ENCODE measurements at places on chromosomes 2 and 18.

DNA sequence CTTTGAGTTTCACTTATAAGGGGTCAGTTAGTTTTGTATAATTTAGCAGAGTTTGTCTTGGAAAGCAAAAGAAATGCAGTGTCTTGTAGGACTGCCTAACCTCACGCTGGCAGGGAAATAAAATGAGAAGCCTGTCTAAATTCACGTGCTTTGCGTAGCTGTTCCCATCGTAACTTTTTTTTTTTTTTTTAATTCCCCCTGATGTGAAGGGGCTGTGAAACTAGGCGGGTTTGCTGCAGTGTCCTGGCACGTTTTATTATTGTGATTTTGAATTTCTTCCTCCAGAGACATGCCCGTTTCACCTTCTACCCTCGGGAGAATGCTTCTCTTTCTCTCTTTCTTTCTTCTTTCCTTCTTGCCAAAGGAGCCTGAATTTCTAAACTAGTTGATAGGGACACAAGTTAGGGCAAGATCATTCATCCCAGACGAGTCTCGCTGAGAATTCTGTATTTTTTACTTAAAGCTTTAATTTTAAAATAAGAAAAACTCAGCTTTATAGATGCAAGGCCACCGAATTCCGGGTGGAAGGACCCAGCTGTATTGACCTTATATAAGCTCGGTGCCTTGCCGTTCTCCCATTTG, 2.3 kb downstream of the MEIS1 start:
- no peak for DNase-seq

DNA sequence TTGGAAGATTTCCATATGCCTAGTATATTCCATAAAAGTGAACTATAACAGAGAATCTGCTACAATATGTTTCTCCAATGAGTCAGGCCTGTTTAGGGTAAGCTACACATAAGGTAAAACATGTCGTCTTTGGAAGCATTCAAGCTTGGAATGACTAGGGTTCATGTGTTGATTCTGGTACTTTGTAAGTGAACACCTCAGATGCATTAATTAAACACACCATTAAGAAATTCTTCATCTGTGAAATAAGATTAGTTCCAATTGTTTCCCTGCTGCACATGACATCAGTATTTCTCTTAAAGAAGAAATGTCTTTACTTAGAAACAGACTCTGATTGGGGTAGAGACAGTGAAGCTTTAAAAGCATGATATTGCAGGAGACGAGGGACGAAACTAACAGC, 461.1 kb upstream of the NXPH2 start:
- DNase-seq: no peak

DNA sequence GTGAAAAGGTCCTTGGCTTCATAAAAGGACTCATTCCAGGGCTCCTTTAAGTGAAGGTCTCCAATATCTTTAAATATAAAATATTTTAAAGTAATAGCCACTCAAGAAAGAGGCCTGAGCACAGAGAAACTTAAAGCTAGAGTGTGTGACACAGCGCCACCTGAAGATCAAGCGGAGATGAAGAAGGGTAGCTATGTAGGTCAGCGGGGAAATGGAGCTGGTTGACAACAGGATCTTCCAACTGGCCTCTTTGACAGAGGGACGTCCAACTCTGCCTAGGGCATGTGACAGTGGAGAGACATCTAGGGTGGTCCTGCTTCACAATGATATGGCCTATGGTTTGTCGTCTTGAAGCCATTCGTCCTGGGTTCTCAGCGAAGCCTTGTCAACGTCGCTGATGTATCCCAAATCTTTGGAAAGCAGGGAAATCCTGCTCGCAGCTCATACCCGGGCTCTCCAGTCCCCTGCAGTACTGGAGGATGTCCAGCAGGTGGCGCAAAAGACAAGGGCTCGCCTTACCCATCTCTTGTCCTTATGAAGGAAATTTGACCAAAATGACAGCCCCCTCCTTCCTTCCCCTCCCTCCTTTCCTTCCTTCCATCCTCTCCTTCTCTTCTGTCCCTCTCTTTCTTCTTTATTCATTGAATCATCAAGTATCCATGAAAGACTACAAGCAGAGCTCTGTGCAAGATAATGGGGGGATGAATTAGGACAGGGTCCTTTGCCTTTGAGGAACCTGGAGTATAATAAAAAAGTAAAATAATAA, 59.6 kb downstream of the LONRF2 start:
- peak; percentile 24 for DNase-seq

DNA sequence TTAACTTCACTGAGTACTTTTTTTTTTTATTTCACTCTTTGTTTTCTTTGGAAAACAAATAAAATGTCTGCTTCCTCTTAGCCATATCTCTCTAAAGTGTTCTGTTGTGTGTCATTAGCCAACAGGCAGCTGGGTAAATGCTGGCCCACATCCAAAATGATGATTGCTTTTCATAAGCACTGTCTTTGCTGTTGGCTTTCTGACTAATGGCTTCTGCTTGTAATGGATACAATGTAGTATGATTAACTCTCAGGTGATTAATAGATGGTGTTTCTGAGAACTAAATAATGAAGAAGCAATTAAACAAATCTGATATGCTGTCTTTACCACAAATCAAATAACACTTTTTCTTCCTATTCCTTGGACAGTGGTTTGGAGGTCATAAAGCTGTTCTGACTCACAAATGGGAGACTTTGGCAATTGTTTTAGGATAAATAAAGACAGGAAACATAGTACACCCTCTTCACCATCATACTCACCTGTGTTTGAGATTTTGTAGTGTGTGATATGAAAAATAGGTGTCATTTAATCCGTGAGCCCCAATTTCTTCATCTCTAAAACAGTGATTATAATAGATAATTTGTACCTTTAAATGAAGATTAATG, 888.4 kb downstream of the TSN start:
- DNase-seq: no peak

- no peak for DNase-seq
Observed at GRCh38 chr18:8685141-8685913, 20.0 kb upstream of the MTCL1 start.

GRCh38 chr2:211737282-211737681, 801.3 kb downstream of the ERBB4 start:
- no peak for DNase-seq

DNA sequence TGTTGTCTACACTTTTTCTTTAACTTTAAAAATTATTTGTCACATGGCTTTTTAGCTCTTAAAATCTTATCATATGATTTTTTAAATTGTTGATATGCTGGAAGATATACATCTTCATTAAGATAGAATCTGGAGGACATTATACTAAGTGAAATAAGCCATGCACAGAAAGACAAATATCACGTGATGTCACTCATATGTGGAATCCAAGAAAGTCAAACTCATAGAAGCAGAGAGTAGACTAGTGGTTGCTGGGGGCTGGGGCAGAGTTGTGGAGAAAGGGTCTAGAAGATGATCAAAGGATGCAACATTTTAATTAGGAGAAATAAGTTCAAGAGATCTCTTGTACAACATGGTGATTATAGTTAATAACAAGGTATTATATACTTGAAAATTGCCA, 280.9 kb downstream of the GULP1 start:
- DNase-seq: no peak

DNA sequence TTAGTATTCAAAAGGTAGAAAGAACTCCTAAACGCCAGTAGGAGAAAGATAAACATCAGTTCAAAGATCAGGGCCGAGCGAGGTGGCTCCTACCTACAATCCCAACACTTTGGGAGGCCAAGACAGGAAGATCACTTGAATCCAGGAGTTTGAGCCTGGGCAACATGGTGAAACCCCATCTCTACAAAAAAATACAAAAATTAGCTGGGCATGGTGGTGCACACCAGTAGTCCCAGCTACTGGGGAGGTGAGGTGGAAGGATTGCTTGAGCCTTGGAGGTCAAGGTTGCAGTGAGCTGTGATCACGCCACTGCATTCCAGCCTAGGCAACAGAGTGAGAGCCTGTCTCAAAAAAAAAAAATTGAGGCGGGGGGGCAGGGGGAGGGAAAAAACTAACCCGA, 40.6 kb downstream of the MBOAT2 start:
- no peak for DNase-seq

DNA sequence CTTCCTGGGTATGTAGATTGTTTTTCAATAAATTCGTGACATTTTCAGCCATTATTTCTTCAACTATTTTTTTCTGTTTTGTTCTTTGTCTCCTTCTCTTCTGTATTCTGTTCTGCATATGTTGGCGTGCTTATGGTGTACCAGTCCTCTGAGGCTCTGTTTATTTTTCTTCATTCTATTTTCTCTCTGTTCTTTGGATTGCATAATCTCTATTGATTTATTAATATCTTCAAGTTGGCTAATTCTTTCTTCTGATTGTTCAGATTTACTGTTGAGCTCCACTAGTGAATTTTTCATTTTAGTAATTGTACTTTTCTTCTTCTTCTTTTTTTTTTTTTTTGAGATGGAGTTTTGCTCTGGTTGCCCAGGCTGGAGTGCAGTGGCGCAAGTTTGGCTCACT, 9.9 kb downstream of the GNLY start:
- no peak for DNase-seq

GRCh38 chr18:2894131-2894840, 47.5 kb downstream of the EMILIN2 start:
- DNase-seq: no peak

DNA sequence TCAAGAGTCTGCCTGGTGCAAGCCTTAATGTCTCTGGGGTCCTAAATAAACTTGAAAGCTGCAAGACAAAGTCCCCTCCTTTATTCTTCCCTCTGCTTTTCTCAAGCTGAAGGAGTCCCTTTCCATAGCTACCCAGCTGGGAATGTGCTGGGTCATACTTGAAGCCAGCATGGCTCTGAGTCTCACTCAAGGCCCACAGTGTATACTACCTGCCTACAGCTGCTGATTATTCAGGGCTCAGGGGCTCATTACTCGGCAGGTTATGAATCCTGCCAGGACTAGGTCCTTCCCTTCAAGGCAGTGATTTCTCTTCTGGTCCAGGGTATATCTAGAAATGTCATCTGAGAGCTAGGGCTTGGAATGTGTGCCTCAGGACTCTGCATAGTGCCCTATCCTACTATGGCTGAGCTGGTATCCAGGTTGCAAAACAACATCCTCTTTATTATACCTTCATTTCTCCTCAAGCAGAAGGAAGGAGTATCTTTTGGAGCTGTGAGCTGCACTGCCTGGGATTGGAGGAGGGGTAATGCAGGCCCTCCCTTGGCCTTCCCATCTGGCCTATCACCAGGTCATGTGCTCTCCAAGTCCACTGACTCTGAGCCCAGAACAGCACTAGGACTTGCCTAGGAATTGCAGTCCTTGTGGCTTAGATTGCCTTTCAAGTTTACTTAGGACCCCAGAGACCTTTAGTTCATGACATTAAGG, 22.3 kb downstream of the IL1RN start:
- no peak for DNase-seq

GRCh38 chr18:33051407-33051806, 278.6 kb upstream of the KLHL14 start:
- DNase-seq: no peak

GRCh38 chr2:206218796-206219499, 55.5 kb upstream of the ZDBF2 start:
- DNase-seq: no peak

- DNase-seq: no peak
Observed at GRCh38 chr2:97717613-97717995, 4.2 kb downstream of the ZAP70 start.

GRCh38 chr2:33240178-33240577, 236.3 kb upstream of the RASGRP3 start:
- no peak for DNase-seq

DNA sequence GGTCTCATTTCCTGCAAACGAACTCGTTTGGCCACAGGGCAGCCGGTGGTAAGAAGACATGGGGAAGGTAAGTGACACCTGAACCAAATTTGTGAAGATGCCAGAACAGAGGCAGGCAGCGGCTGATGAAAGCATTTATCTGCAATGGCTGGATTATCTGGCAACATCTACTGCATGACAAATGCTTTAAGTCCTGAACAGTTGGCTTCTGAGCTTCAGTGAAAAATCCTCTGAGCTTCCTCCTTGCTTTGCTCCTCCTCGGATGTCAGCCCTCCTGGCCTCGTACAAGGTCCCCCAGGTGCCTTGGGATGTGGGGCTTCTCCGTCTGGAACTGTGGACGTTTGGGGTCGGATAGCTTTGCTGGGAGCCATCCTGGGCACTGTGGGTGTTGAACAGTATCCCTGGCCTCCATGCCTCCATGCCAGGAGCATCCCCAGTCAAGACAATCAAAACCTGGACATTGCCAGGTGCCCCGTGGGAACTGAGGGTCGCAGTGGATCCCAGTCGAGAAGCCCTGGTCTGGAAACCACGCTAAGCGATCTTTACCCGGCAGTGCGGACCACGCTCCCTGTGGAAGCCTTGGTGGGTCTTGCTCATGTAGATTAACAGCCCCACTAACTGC, 49.3 kb downstream of the KCNG2 start:
- no peak for DNase-seq

GRCh38 chr18:50558948-50559751, 737 bp upstream of the MAPK4 start:
- DNase-seq: no peak

- no peak for DNase-seq
Observed at GRCh38 chr2:98494699-98495098, 50.0 kb downstream of the INPP4A start.

DNA sequence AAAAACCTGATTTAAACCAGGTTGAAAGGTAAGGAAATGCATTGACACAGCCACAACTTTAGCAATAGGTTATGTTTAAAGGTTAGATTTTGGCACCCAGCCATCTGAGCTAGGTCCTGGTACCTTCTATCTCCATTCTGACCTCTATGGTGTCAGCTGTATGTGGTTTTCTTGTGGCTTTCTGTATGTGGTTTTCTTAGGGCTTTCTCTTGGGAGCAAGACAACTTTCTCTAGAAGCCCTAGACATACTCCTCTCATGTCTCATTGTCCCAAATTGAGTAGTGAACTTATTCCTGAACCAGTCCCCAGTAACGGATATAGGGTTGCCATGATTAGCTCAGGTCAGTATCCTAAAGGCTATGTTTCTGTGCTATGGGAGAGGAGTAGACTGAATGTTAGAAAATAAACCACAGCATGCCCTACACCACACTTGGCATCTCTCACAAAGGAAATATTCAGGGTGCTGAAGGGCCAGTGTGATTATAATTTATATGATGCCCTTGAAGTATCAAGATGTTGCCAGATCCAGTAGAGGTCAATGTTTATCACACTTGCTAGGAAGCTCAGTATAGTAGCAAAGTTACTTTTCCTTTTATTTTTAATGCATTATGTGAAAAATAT, 176.1 kb downstream of the CAPN13 start:
- no peak for DNase-seq

- no peak for DNase-seq
Observed at GRCh38 chr2:120682654-120683053, 53.0 kb upstream of the GLI2 start.

GRCh38 chr2:109537565-109538222, 76.1 kb downstream of the SEPTIN10 start:
- DNase-seq: no peak

GRCh38 chr2:10086950-10087349, 6.7 kb upstream of the CYS1 start:
- DNase-seq: no peak

DNA sequence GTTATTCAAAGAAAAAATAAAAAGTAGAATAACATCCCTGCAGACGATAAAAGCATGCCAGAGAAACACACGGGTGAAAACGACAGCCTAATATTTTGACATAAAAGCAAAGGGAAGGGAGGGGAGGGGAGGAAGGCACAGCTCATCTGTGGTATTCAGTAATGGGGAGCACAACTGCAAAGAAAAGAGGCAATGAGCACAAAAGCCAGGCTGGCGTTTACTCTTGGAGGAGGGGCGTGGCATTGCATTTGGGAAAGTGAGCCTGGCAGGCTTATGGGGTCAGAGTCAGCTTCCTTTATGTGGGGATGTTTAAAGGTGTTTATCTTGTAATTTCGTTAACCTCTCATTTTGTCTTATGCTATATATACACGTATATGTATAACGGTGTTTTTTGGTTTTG, 53.2 kb downstream of the STEAP3 start:
- DNase-seq: no peak

- DNase-seq: no peak
Observed at GRCh38 chr2:3054066-3054465, 323.6 kb downstream of the EIPR1 start.

- no peak for DNase-seq
Observed at GRCh38 chr2:203880557-203881125, 13.1 kb downstream of the CTLA4 start.
